ENCODE measurements at places on chromosomes 1 and 21.

- DNase-seq, result no peak
Observed at GRCh38 chr1:8004803-8005573, 21.1 kb downstream of the ERRFI1 start.

DNA sequence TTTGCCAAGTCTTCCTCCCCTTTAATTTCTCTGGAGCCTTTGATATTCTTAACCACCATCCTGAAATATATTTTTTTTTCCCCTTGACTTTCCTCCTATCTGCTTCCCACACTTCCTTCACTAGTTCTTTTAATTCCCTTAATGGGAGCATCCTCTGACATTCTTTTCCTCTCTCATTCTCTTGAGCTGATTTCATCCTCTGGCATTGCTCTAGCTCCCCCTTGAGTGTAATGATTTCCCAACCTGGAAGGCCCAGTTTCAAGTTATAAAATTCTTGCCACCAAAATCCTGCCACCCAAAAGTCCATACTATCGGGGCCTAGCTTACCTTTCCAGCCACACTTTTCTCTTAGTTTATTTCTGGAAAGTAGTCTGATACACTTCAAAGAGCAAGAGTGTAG, 39.5 kb upstream of the UBE2U start:
- no peak for DNase-seq

DNA sequence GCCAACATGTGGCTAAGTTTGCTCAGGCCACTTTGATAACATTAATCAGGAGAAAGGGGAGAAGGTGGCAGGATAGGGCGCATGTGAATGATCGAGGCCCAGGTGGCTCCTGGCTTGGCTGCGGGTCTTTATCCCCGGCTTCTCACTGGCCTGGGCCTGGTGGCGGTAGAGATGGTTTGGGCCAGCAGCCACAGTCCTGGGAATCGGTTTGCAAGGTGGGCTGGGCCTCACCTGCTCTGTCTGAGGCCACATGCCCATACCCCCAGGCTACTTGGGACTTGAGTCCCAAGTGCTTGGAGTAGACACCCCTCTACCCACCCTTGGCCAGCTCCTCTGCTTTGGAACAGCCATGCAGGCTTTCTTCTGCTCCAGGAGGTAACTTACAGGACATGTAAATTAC, 49.7 kb upstream of the DISP3 start:
- DNase-seq, result no peak

DNA sequence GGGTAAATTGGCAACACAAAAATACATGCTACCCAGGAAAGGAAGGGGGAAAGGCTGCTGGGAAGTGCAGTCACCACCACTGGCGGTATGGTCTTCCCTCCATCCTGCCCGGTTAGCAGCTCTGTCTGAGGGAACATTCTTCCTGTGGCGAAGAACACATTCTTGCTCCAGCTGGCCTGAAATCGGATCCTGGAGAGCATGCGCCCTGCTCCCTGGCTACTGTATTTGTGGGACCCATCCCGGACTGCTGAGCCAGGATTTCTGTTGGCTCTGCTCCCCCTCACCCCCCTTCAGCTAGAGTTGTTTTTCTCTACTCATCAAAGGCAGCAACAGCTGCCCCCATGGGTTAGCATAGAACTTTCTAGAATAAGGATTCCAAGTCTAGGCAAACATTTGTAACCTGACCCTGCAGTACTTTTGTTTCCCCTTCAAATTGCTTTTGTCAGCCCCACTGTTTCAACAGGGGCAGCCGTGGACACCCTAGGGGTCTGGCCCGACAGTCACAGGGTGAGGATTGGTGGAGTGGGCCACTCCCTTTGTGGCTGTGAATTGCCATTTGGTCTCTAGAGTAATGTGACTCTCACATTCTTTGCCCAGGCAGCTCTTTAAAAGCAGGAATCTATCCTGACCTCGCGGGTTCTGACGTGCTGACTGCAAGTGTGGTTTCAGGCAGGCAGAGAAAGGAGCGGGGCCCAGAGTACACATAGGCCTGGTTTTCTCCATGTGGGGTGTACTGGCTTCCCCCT, 157.7 kb downstream of the TOMM20 start:
- DNase-seq, result no peak

GRCh38 chr1:184753608-184754475, 816 bp downstream of the EDEM3 start:
- peak; percentile 5 for DNase-seq

DNA sequence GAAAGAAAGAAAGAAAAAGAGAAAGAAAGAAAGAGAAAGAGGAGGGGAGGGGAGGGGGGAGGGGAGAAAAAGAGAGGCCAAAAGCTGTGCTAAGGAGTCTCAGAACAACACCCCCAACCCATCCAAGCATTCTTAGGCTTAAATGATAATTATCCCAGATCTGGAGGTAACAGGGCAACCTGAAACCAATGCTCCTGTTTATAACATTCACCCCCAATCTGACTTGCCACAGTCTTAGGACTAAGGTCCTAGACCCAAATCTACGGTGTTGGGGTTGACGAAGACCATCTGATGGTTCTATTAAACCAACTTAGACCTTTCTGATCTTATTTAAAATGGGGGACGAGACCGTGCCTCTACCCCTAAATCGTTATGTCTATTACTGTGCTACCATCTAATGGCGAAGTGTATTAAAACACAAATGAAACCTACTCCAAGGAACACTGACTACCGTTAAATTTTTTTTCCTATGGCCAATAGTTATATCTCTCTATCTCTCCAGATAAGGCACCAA, 119.3 kb upstream of the CDC42BPA start:
- no peak for DNase-seq

- no peak for DNase-seq
Observed at GRCh38 chr1:171295821-171296220, 18.2 kb upstream of the FMO4 start.

DNA sequence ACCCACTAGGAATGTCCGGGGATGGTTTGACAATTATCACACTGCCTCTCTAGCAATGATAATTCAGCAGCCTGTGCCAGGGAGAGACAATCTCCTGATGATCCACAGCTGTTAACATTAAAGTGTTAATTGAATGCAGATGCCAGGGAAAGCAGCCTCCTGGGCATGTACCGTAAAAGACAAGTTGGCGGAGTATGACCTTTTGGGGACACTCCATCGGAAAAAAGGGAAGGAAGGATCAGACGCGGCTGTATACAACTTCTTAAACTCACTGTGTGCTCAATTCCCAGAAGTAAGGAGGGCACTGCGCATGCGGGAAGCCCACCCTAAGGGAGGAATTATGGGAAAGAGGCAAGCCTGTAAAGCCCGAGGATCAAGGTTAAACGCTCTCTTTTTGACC, 62.6 kb downstream of the MAP3K7CL start:
- no peak for DNase-seq

DNA sequence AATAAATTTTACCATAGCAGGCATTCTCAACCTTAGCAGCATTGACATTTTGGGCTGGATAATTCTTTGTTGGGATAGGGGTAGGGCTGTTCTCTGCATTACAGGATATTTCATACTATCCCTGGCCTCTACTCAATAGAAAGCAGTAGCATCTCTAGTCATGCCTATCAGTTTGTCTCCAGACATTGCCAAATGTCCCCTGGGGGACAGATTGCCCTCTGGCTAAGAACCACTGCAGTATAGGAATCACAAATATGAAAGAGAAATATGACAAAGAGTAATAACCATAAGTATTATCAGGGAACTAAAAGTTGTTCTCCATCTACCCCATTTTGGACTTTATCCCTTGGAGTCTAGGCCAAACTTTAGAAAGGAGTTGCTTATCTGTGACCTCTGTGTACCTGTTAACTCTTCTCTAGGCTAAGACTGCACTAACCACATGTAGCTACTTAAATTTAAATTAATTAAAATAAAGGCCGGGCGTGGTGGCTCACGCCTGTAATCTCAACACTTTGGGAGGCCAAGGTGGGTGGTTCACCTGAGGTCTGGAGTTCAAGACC, 76.1 kb downstream of the AGO3 start:
- DNase-seq, result no peak

DNA sequence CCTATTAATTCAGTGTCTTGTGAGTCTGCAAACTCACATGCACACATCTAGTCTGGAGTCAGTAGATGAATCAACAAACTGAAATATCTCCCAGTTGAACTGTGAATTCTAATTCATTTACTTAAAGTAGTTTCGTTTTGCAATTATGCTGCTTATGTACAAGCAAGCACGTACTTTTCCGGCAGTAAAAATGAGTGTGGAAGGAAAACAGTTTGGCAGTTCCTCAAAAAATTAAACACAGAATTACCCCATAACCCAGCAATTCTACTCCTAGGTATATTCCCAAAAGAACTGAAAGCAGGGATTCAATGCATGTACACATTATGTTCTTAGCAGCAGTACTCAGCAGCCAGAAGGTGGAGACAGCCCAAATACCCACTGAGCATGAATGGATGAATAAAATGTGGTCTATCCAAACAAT, 49.3 kb downstream of the GNB1 start:
- DNase-seq, result no peak

GRCh38 chr1:228272331-228272791, 64.5 kb downstream of the OBSCN start:
- no peak for DNase-seq

DNA sequence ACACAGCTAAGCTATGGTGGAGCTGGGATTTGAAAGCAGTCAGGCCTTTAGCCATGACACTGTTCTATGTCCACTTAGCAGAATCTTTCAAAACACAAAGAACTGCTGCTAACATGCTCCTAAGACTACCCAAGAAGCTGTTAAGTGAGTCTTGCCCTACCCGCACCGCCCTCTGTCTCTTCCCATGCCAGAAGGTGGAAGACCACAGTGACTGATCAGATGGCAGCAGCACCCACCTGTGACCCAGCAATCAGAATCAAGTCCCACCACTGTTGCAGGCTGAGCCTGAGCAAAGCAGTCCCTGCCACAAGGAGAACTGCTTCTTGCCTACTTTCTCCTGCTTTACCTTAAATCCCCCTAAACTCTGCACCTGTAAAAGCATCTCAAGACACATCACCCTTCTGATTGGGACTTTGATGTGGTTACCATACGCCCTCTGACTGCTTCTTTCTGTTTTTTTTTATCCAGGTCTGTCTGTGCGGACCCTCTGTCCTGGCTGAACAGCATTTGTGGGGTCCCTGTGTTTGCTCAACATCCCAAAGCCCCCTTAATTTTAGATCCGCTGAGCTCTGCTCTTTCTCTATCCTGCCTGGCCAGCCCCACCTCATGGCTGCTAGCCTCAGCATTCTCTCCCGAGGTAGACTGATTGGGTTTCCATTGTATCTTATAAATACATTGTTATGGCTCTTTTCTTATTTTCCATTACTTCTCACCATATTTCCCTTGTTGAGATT, 16.0 kb downstream of the IRF2BP2 start:
- no peak for DNase-seq

GRCh38 chr1:108758796-108759195, 12.3 kb downstream of the STXBP3 start:
- DNase-seq, result no peak

DNA sequence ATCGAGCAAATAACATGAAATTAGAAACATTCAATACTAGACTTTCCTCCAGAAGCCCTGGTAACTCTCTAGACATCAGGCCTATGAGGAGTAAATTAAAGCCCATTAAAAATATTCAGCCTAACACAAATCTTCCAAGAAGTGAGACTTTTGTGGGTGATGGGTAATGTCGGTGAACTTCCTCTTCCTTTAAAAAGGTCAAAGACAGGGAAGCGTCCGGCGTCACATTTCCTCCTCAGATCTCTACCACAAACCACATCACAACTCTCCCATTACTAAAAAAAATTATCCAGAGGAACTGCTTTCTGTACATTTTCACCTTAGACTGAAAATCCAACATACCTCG, 1.4 kb downstream of the EIF4G3 start:
- DNase-seq, result no peak

- no peak for DNase-seq
Observed at GRCh38 chr21:21200103-21200938, 202.1 kb downstream of the NCAM2 start.

GRCh38 chr1:230940848-230941247, 37.8 kb downstream of the TTC13 start:
- DNase-seq, result no peak

GRCh38 chr1:26094076-26094669, 17.5 kb upstream of the PDIK1L start:
- DNase-seq, result no peak

- no peak for DNase-seq
Observed at GRCh38 chr1:172940174-172940855, 110.4 kb downstream of the TNFSF18 start.

- no peak for DNase-seq
Observed at GRCh38 chr1:204461331-204462228, 33.0 kb downstream of the PIK3C2B start.

DNA sequence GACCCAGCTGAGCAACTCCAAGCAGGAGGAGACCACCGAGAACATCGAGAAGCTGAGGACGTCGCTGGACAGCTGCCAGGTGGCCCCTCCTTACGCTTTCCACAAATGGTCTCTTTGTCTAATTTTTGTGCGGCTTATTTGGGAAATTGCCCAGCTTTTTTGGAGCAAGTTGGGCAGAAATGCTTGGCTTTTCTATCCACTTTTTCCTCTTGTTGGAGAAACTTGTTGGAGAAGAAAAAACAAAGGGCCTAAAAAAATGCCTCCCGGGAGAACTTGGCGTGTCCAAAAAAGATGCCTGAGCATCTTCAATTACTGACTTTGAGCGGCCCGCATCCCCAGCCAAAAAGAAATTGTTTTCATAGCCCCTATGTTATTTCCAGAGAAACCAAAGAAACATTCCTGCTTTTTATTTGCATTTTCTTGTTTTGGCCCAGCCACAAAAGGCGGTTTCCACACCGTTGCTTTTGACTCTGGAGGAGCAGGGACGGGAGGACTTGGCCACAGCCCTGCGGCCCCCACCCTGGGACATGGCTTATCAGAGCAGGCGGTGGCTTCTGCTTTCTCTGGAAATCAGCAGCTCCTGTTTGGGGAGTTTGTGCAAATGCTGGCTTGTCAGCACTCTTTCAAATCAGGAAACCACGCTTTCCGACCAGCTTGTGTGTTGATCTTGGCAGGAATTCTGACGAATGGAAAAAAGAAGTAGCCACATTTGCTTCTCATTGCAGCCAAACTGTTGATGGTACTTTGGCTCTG, 81.2 kb upstream of the EFHD2 start:
- DNase-seq, result no peak

DNA sequence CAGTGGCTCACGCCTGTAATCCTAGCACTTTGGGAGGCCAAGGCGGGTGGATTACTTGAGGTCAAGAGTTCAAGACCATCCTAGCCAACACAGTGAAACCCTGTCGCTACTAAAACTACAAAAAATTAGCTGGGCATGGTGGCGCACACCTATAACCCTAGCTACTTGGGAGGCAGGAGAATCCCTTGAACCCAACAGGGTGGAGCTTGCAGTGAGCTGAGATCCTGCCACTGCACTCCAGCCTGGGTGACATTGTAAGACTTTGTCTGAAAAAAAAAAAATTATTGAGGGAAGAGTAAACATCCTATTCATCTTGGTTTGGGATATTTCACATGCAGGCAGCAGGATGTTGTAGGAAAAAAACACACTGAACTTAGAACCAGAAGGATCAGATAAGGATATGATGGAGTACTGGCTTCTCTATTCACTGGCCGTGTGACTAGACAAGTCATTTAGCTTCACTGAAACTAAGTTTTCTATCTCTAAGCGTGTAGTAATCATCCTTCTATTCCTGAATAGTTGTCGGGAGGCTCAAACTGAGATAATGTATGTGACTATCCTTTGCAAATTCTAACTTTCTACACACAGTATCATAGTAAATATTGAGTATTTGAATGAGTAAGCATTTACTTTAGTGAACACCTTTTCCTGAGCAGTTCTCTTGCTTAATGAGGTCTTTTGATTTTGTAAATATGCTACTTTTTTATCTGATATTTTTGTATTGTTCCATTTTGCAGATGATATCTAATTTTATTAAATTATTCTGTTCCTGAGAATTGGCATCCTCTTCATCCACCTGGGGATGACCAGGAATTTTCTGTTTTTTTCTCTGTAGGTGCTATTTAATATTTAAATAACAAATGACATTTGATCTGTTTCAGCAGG, 18.2 kb downstream of the CAP1 start:
- no peak for DNase-seq

- no peak for DNase-seq
Observed at GRCh38 chr1:65505547-65506300, 85.3 kb downstream of the LEPR start.
